Spinal cord (tissue), 10 donors: ENCODE measurements at places on chromosomes 2 and 18. TPM values are rescaled to one million over a fixed set of nuclear protein-coding genes. Genes with fewer than 3 reads are reported as not detected.

CFC1 gene
- polyA plus RNA-seq = 18.7 TPM

C1GALT1C1L gene
- 1.8 TPM for polyA plus RNA-seq

PTPRN gene
- 88.1 TPM for polyA plus RNA-seq

IL1F10 gene
- not detected for polyA plus RNA-seq

RNF125 gene
- polyA plus RNA-seq = 6.6 TPM
